ENCODE measurements at places on chromosomes 13 and 19.

- no peak for DNase-seq
Measured at GRCh38 chr13:90882551-90882950, 464.9 kb upstream of the MIR17HG start.

GRCh38 chr13:23777575-23777870 lies 111.7 kb downstream of the MIPEP start:
- DNase-seq = no peak

DNA sequence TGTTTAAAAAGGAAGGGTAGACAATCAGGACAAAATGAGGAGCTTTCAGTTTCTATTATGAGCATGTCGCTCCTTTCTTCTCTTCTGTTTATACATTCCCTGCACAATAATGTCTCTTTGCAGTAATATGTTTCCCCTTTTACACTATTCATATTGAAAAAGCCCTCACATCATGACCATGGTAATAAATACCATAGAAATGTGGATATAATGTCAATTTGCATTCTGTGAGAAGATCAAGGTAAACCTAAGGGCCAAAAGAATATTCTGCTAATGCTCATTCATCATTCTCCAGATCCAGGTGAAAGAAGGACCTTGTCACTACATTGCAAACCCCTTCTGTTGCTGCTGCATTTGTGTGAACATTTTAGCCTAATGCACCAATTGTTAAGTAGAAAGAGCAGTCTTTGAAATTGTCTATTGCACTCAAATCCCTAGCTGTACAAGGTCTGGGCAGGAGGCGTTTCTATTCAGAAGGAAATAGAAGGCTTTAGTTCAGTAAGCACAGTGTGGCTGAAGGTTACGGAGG lies 117.6 kb upstream of the SOX21 start:
- no peak for DNase-seq

GRCh38 chr13:46560778-46561177 lies 7.8 kb downstream of the LRCH1 start:
- DNase-seq = no peak

GRCh38 chr13:36839981-36840380 lies 21.0 kb downstream of the RFXAP start:
- no peak for DNase-seq

GRCh38 chr19:41994994-41995958 lies 1.2 kb upstream of the ATP1A3 start:
- DNase-seq = no peak

DNA sequence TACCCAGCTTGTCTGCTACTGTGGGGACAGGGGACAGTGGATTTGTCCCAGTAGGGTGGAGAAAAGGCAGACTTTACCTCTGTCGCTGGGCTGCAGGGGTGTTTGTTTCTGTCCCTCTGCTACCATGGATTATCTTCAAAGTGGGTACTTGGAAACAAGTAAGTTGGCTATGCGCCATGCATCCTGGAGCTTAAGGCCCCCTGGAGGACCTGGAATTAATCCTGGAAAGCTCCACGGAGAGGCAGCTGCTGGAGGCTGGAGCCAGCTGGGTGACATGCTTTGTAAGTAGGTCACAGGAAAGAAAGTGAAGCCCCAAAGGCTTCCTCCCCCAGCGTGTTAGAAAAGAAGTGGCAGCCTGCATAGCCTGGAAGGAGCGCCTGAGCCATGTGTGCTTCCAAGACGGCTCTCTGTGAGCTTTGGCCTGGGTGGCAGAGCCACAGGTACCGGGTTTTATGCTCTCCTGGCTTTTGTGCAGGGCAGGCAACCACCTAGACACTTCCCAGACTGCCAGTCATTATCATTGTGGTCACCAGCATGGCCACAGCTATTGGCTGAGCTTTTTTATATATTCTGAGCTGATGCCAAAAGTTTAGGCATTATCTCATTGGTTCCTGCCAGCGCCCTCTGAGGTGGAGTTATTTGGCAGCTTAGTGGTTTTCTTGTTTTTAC lies 9.5 kb downstream of the B3GLCT start:
- peak; percentile 31 for DNase-seq

- DNase-seq = no peak
Measured at GRCh38 chr19:51706296-51706695, 13.2 kb downstream of the SPACA6 start.

GRCh38 chr13:50762969-50763567 lies 80.4 kb downstream of the DLEU7 start:
- no peak for DNase-seq

DNA sequence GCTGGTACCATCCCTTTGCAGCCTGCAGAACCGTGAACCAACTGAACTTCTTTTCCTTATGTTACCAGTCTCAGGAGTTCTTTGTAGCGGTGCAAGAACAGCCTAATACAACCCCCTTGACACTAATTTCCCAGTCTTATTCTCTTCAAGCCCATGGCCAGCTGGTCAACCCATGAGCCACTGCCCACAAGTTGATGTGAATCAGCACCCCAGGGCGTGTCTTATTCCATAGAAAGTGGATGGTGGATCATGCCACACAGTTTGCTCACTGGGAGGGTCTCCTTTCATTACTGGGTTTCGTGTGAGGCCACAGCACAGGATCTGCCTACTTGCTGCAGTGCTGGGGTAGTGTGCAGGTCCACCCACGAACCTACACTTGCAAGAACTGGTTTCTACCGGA lies 27.0 kb downstream of the TEX29 start:
- DNase-seq = no peak

DNA sequence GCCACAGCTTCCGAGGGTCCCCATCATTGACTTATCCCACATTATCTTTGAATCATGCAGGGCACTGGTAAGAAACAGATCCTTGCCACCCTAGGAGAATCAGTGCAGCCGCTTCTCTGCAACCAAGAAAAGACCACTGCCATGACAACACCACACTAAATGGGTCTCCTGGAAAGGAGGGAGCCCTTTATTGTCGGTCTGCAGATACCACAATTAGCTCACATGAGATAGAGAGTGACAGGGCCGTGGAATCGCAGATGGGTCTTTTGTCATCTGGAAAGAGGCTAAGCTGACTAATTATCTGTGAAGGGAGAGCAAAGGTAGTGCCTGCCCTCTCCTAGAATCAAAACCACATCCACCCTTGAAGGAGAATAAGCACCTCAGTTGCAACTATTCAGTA lies 178.3 kb upstream of the MYO16 start:
- DNase-seq = no peak

GRCh38 chr13:36774931-36775330 lies 44.1 kb upstream of the RFXAP start:
- DNase-seq = no peak

DNA sequence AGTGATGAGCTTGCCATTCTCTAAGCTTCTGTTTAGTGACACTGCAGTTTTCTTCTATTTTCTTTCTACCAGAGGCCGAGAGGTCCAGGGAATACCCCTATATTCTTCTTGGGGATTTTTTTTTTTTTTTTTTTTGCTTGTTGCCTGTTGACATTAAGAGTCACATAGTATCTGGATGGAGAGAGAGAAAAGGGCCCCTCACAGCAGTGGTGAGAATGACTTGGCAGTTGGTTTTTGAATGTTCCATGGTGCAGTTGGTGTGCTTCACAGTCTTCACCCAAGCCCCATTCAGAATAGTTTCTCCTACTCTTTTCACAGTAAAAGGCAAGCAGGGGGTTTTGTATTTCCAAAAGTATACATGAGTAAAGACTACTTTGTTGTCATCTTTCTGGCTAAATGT lies 577.9 kb downstream of the LMO7 start:
- DNase-seq = no peak

GRCh38 chr13:89550938-89551337 lies 1796.5 kb upstream of the MIR17HG start:
- DNase-seq = no peak

DNA sequence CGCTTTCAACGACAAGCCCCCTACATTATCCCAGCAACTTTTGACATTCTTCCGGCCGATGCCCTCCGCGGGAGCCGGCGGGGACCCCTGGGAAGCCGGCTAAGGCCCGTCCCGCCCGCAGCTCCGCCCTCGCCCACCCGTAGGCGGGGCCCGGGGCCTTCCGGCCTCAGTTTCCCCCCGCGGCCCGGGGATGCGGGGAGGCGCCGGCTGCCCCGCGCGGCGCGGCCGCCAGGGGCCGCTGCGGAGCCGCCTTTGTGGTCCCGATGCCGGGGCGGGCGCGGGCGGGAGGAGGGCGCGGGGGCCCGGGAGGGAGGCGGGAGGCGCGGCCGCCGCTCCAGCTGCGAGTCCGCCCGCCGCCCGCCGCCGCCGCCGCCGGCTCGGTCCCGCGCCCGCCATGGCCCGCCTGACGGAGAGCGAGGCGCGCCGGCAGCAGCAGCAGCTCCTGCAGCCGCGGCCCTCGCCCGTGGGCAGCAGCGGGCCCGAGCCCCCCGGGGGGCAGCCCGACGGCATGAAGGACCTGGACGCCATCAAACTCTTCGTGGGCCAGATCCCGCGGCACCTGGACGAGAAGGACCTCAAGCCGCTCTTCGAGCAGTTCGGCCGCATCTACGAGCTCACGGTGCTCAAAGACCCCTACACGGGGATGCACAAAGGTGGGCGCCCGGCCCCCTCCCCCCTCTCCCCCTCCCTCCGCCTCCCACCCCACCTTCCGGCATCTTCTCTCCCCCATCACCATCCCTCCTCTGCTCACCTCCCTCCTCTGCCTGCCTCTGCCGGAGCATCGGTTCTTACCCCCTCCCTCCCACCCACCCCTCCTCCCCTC lies at the start of gene CELF5:
Gene CELF5, plus strand, starts transcription at position 316 of the 823 bp plus-strand sequence. Its CDS starts 79 bp downstream, at position 395.
- peak; percentile 3 for DNase-seq

GRCh38 chr19:32464279-32464678 lies 58.7 kb downstream of the DPY19L3 start:
- DNase-seq = no peak

DNA sequence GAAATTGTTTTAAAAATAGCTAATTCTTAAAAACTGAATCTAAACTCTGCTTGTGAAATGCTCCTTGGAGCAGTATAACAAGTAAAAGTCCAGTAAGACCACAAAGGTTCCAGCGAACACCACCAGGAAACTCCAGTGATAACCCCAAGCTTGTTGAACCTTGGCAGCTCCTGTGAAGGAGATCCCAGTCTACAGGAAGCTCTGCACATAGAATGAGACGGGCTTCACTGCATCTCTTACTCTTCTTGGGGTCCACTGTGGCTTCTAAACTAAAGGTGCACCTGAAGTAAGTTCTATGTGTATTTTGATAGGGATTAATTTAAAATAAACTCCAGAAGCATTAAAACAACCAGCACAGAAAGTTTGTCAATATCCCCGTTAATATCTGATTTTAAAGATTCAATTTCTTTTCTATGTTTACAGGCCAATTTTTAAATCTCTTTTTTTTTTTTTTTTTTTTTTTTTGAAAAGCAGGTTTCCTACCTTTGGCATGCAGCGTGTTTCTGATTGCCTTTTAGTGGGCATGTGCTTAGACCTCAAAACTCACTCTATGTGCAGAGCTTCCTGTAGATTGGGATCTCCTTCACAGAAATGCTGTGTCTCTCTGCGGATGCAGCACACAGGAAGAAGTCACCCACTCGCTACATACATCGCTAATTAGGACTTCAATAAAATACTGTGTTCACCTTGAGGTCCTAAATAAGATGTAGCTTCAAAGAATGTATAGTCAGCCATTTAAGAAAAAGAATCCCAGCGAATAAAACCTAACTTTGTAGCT lies 508.5 kb downstream of the KLF12 start:
- no peak for DNase-seq

DNA sequence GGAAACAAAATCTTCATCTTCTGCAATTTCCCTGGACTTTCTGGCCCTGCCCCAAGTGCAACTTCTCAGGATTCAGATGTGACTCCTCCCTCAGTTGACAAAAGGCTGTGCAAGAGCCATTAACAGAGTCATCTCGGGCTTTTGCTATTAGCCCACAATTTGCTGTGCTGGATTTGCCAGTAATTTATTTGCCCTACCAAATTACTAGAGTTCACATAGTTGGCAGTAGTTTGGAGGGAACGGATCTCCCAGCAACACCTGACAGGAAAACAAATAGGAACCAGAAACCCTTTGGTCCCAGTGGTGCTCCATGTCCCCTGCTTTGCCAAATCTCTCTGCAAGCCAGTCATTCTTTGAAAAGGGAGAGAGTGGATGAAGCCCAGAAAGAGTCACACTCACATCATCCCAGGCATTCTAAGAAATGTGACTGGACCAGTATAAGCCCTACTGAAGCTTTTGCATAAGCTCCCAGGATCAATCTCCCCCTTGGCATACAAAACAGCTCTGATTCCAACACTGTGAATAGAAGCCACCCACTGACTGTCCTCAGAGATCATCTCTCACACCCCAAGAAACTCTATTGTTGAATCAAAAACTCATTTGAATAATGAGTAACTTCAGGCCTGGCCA lies 350.1 kb upstream of the NBEA start:
- DNase-seq = no peak

DNA sequence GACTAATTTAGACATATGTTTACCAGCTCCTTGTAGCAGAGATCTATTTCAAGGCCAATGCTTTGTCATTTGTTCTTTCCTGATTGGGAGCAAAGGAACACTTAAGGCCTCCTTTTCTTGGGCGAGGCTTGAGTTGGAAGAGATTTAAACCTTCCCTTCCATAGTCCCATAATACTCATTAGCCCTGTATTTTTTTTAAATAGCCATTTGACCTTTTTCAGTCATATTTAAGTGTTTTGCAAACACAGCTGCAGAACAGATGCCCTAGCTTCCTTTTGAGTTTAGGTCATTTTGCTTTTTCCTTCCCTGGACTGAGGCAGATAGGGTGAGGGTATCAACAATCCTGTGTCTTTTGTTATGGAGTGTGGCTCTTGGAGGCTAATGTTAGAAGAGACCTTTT lies 198.3 kb downstream of the NBEA start:
- DNase-seq = no peak

DNA sequence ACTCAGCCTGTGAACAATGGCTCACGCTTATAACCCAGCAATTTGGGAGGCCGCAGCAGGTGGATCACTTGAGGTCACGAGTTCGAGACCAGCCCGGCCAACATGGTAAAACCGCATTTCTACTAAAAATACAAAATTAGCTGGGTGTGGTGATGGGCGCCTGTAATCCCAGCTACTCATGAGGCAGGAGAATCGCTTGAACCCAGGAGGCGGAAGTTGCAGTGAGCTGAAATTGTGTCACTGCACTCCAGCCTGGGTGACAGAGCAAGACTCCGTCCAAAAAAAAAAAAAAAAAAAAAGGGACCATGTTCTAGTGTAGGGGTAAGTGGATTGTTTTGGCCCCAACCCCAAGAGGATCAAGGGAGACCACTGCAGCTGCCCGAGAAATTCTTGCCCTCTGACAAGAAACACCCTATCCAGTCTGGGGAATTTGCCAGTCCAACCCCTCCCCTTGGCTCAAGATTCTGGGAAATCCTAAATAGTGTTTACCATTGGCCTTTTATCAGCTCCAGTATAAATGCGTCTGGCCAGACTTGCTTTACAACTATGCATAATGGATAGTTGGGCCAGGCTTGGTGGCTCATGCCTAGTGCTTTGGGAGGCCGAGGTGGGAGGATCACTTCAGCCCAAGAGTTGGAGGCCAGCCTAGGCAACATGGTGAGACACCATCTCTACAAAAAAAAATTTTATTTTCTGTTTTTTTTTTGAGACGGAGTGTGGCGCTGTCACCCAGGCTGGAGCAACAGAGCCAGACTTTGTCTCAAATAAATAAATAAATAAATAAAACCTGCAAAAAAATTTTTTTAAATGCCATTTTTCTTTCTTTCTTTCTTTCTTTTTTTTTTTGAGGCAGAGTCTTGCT lies 5.1 kb upstream of the DHDH start:
- no peak for DNase-seq

All from fibroblast of skin of left quadriceps (primary cell).